ENCODE measurements at places on chromosomes 12 and 14. TPM values are rescaled to one million over a fixed set of nuclear protein-coding genes. Genes with fewer than 3 reads are reported as not detected.

GRCh38 chr12:105658389-105658788, 327.9 kb downstream of the C12orf75 start:
- no peak for DNase-seq

- DNase-seq = no peak
Measured at GRCh38 chr12:111673503-111673902, 12.3 kb downstream of the BRAP start.

GRCh38 chr14:62269204-62269603, 507.0 kb downstream of the SNAPC1 start:
- DNase-seq = no peak

DNA sequence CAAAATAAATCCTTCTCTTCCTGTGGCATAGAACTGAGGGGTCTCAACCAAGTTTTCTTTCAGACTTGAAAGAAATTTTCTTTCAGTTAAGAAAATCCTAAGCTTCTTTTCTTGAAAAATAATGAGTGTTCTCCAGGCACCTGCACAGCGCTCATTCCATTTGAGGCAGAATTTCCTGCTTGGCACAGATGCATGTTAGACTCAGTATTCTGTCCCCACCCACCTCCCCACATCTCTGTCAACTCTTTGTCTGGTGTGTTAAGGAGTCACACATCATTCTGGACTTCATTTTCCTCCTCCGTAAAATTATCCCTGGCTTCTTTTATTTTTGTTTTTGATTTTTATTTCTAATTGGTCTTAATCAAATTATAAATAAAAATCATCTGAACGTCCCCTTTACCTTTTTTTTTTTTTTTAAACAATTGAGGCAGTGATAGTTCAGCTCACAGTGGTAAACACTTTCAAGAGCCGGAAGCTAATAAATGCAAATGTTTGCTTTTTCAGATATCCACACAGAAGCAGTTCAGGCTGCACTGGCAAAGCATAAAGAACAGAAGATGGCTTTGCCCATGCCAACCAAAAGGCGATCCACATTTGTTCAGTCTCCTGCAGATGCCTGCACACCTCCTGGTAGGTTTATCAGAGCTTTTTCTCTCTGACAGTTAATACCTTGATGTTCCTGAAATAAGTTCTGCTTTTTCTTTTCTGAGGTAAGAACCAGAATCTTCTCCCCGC, 104.0 kb upstream of the ATF1 start:
- DNase-seq = no peak

- DNase-seq = no peak
Measured at GRCh38 chr12:96375841-96376604, 24.2 kb downstream of the CDK17 start.

DNA sequence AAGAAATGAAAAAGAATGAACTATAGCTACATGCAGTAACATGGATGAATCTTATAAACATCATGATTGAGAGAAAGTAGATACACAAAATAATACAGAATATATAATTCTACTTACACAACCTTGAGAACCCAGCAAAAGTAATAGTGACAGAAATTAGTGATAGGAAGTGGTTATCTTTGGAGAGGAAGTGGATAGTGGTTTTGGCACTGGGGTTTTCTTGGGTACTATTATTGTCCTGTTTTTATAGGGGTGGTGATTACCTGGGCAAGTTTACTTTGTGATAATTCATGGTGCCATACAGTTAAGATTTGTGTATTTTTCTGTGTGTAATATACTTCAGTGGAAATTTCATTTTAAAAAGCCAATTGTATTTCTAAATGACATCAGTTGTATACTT, 352.7 kb downstream of the AEBP2 start:
- DNase-seq = peak; percentile 17

DNA sequence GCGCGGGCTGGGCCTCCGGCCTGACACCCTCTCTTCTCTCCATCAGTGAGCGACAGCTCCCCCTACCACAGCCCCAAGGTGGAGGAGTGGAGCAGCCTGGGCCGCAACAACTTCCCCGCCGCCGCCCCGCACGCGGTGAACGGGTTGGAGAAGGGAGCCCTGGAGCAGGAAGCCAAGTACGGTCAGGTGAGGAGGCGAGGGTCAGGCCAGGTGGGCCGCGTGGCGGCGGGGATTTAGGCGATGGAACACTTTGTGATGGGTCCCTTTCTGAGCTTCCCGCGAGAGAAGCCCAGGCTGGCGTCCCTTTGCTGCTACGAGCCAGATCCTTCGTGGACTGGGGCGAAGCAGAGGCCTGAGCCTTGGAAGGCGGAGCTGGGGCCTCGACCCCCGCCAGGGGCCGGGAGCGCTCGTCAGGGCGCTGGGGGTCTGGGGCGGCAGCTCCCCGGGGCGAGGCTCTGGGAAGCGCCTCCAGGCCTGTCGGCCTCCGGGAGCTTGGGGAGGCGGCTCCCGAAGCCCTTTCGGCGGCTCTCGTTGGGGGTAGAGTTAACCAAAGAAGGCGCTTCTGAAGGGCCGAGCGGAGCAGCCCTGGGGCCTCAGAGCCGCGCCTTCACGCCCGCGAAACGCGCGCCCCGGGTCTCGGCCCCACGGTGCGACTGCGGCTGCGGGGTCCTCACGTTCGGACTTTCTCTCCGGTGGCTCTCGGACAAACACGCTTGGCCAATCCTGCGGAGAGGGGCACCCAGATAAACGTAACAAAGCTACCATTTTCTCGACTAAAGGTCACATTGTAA, 5.0 kb downstream of the PAX9 start:
- DNase-seq = no peak

DNA sequence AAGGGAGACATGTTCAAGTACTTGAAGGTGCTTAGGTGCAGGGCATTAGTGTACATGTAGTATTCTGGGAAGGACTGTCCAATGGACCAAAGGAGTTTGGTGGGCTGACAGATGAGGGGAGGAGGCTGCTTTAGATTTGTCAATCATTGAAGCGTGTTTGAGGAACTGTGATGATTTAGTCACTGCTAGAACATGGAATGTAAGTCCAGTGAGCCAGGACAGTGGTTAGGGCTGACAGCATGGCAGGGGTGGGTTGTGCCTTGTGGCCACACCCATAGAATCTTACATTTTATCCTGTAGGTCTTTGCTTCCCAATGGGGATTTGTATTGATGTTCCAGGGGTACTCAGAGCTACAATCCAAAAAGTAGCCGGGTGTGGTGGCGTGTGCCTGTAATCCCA, 24.6 kb downstream of the DIP2B start:
- DNase-seq = no peak

- peak; percentile 74 for DNase-seq
Measured at GRCh38 chr12:106136263-106136662, 2.5 kb downstream of the NUAK1 start.

Gene MFAP5
- total RNA-seq = not detected

Gene C12orf56
- total RNA-seq = not detected

Gene SUSD6
- 42.6 TPM for total RNA-seq

Gene CIROP
- not detected for total RNA-seq

Gene OS9
- total RNA-seq = 138 TPM
